H1 (cell line): ENCODE measurements at places on chromosomes 5 and 9. TPM values are rescaled to one million over a fixed set of nuclear protein-coding genes. Genes with fewer than 3 reads are reported as not detected.

GRCh38 chr5:168727547-168727946, 148.4 kb upstream of the PANK3 start:
- DNase-seq: no peak

GRCh38 chr9:109797006-109797405, 17.0 kb downstream of the PALM2AKAP2 start:
- no peak for DNase-seq

GRCh38 chr9:127263664-127264063, 910 bp upstream of the GARNL3 start:
- DNase-seq: no peak

DNA sequence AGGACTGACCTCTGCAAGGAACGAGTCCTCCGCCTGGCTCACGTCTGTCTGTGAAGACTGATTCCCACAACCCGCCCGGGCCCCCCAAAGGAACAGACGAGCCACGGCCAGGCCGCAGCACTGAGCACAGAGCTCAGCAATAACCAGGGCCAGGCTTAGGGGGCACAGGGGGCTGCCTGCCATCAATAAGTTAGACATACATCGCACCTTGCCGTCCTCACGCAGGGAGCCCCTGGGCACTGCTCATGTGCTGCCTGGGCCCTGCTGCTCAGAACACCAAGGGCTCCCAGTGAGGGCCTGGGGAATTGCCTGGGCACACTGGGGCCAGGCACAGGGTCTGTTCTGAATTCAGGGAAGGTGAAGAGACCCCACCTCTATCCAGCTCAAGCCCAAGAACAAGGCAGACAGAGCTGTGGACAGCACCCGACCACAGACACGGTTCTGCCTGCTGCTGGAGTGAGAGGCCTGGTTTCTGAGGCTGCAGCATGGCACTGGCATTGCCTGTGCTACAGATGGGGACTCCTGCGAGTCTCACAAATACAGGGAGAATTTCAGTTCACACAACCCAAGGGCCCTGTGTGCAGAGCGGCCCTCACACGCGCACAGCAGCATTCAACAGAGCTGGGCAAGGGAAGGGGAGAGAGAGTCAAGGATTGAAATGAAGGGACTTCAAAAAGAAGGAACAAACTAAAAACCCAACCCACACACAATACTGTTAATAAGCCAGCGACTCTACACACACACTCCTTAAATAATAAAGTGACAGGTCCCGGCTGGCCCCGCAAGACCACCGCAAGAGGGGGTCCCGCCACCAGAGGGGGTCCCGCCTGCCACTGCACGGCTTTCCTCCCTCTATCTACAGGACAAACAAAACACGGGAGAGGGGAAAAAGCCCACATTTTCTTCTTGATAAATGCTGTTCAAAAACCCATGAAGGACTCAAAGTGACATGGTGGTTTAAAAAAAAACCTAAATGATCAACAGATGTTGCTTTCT, 32.0 kb downstream of the PRRT1B start:
- no peak for DNase-seq

- DNase-seq: no peak
Observed at GRCh38 chr5:33975852-33976251, 8.6 kb downstream of the SLC45A2 start.

- DNase-seq: no peak
Observed at GRCh38 chr5:124182133-124182532, 564.3 kb downstream of the ZNF608 start.

GRCh38 chr5:93092349-93093105, 488.5 kb downstream of the NR2F1-AS1 start:
- no peak for DNase-seq

GRCh38 chr5:124650147-124650561, 96.3 kb downstream of the ZNF608 start:
- DNase-seq: no peak

GRCh38 chr9:133919253-133920115, 72.6 kb downstream of the VAV2 start:
- no peak for DNase-seq

GRCh38 chr5:18312016-18312415, 677.8 kb downstream of the TAF11L14 start:
- no peak for DNase-seq

GRCh38 chr5:78829811-78830527, 155.1 kb downstream of the ARSB start:
- DNase-seq: no peak

DNA sequence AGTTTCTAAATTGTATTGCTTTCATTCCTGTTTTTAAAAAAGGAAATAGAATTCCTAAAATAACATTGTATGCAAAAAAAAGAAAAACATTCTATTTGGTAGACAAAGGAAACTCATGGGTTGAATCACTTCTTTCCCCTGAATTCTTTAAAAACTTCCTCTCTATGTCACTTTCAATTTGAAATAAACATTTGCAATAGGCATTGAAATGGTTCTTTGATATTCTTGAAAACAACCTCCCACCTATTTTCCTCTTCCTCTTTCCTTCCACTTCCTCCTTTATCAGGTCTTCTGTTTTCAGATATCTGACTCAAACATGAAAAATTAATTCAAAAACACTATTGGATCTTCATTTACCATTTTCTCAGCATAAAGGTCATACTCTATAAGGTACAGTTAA, 442.0 kb upstream of the MEF2C start:
- DNase-seq: no peak

DNA sequence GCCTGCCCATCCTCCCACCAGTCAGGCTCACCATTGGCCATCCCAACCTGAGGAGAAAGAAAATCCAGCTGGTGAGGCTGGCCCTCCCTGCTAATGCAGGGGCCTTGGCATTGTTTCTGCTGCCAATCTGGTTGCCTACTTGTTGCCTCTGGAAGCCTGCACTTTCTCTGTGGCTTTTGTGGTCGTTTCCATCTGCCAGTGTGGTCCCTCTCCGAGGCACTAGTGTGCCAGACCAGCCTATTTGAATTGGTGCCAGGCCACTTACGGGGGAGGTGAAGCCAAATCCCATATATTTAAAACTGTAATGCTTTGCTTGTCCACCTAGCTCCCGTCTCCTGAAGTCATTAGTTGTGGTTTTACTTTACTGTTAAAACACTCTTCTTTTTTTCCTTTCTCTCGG, 213.4 kb upstream of the ADAMTSL1 start:
- no peak for DNase-seq

GRCh38 chr5:43244823-43245565, 53.0 kb downstream of the NIM1K start:
- no peak for DNase-seq

- DNase-seq: no peak
Observed at GRCh38 chr5:166178411-166179080, 2112.9 kb upstream of the WWC1 start.

GRCh38 chr5:119537704-119538103, 85.4 kb downstream of the HSD17B4 start:
- DNase-seq: no peak

- DNase-seq: no peak
Observed at GRCh38 chr5:131206772-131207171, 36.0 kb downstream of the LYRM7 start.

- DNase-seq: no peak
Observed at GRCh38 chr9:92971776-92972175, 24.5 kb downstream of the FGD3 start.

GRCh38 chr9:23850242-23850689, 24.2 kb upstream of the ELAVL2 start:
- DNase-seq: peak; percentile 61

- no peak for DNase-seq
Observed at GRCh38 chr5:170277867-170278281, 19.7 kb downstream of the LCP2 start.

GRCh38 chr9:128409978-128410377, 10.7 kb upstream of the CERCAM start:
- no peak for DNase-seq

DNA sequence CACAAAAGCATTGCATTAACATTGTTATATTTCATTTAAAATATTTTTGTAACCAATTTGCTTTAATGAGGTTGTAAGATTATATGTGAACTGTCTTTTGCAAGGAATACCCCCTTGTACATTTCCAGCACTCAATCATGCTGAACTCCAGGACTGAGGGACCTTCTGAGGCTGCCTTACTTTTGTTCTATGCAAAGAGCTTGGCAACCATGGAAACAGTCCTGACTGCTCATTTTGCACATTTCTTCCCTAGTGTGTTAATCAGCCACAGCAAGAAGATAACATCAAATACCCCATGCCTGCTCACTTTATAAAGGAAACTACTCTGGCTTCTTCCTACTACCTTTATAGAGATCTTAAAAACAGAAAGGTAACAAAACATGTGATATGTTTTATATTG, 355.6 kb upstream of the IZUMO3 start:
- no peak for DNase-seq

DNA sequence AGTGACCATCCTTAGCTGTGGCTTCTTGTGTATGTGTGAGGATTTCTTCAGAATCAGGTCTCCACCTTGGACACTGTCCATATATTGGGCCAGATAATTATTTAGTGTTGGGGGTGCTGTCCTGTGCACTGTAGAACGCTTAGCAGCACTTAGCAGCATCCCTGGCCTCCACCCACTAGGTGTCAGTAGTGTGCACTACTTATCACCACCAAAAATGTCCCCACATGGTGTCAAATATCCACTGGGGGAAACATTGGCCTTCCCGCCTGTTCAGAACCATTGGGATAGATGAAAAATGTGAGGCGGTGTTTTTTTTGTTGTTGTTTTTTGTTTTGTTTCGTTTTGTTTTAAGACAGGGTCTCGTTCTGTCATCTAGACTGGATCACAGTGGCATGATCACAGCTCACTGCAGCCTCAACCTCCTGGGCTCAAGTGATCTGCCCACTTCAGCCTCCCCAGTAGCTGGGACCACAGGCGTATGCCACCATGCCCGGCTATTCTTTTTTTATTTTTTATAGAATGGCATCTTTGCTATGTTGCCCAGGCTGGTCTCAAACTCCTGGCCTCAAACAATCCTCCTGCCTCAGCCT, 67.7 kb downstream of the TENT4A start:
- no peak for DNase-seq

- DNase-seq: no peak
Observed at GRCh38 chr9:24912767-24913166, 367.1 kb upstream of the IZUMO3 start.

GRCh38 chr5:149364719-149365118, 6.9 kb downstream of the PCYOX1L start:
- no peak for DNase-seq

- no peak for DNase-seq
Observed at GRCh38 chr5:10896016-10896415, 135.0 kb upstream of the DAP start.

- no peak for DNase-seq
Observed at GRCh38 chr9:13171261-13171660, 108.2 kb downstream of the MPDZ start.

DNA sequence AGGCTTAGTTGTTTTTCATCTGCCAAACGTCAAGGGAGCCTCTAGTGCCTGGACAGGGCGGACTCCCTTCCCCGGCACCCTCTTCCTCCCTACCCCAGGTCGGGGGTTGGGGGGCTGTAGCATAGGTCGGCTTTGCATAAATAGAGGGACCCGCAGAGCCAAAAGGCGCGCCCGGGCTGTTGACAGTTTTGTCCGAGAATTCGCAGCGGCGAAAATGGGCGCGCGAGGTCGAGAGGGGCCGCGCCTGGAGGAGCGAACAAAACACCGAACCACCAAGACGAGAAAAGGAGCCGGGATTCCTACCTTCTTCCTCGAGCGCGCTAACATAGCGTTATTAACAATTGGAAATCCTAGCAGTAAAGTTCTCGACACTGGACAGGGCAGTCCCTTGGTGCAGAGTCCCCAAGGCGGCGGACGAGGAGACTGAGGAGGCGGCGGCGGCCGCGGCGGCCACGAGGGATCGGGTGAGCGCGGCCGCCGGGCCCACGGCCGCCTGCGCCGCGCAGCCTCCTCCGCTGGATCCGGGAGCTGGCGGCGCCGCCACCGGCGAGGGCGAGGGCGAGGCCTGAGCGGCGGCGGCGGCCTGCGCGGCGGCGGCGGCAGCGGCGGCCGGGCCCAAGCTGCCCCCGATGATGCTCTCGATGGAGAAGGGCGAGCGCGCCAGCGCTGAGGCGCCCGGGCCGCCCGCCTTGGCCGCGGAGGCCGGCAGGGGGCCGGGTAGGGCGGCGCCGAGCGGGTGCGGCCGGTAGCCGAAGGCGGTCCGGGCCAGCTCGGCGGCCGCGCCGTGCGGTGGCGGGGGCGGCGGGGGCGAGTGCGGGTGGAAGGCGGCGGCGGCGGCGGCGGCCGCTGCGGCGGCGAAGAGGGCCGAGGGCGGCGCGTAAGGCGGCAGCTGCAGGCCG, 1.7 kb downstream of the FOXD1 start:
- DNase-seq: peak; percentile 64

DNA sequence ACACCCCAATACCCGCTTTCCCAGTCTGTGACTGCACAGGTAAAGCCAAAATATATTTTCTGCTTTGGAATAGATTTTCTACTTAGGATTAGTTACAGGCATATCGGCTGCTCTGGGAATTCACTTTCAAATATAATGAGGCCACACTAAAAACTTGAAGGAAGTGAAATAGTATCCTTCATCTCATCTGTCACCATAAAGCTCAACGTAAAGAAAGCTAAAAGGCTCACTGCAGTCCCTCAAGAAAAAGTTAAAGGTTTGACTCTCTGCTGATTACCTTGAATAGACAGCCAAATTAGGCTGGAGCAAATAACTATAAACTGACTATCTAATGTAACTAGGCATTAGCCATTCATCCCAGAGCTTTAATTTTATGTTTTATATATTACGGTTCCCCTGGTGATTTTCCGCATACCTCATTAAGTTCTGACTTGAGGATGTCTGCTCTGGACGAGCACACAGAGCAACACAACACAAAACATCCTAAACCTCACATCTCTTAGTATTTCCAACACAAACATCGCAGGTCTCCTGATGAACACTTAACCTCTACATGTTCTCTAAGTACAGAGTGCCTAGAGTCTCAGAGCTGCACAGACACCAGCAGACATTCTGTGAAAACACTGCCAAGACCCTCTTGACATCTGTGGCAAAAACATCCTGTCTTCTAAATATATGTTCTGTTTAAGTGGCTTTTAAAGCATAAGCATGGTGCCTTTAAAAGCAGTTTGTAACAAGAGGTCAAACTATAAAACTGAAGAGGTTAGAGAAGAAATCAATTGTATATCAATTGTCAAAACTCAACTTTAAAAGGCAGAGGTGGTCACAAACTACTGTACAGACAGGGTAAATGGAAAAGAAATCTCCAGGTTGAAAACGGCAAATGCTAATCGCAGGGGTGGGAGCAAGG, 35.4 kb downstream of the ELAVL2 start:
- DNase-seq: no peak

- DNase-seq: no peak
Observed at GRCh38 chr5:107542428-107542827, 128.3 kb downstream of the EFNA5 start.

- DNase-seq: no peak
Observed at GRCh38 chr9:126505697-126506346, 107.9 kb upstream of the LMX1B start.

SELENOP gene
- 17.0 and 19.4 TPM in 2 replicates for total RNA-seq

ARL10 gene
- 6.7 and 7.4 TPM in 2 replicates for total RNA-seq

FOXD4 gene
- total RNA-seq: 0.25 TPM in 1 of 2 replicates, not detected in the other

EXOSC2 gene
- total RNA-seq: 84.3 and 93.6 TPM in 2 replicates

GRIN3A gene
- 0.04 TPM in 1 of 2 replicates, not detected in the other for total RNA-seq

IL13 gene
- total RNA-seq: not detected in 2 replicates

DRD1 gene
- 0.08 and 0.19 TPM in 2 replicates for total RNA-seq

HNRNPK gene
- 851 and 887 TPM in 2 replicates for total RNA-seq

SPIN1 gene
- total RNA-seq: 139 and 143 TPM in 2 replicates

PCDHB6 gene
- total RNA-seq: 0.17 and 0.28 TPM in 2 replicates
